ENCODE measurements at places on chromosomes 7 and 10. TPM values are rescaled to one million over a fixed set of nuclear protein-coding genes. Genes with fewer than 3 reads are reported as not detected.

Gene CTBP2
- total RNA-seq, result 120 TPM

Gene STEAP1B
- total RNA-seq, result under 0.01 TPM

Gene STEAP4
- under 0.01 TPM for total RNA-seq

Gene TLX1
- not detected for total RNA-seq

Gene C10orf105
- 0.81 TPM for total RNA-seq

Gene BTBD16
- total RNA-seq, result not detected

All from hematopoietic multipotent progenitor cell (in vitro differentiated cells).